ENCODE measurements at places on chromosomes 12 and 14. TPM values are rescaled to one million over a fixed set of nuclear protein-coding genes. Genes with fewer than 3 reads are reported as not detected.

The DPF3 gene
- total RNA-seq = 0.06 TPM

DNA sequence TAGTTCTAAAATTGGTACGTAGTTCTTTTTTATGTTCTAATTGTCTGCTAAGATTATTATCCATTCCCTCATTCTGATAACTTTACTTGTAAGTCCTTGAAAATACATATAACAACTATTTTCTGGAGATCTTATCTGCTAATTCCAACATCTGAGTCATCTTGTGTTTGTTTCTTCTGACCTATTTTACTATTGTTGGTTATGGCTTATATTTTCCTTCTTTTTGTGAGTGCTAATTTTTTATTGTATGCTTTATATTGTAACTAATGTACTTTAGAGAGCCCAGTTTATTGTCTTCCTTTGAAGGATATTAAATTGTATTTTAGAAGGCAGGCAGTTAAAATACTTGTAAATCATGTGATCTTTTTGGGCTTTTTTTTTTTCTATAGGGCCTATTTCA lies 149.3 kb upstream of the LRFN5 start:
- DNase-seq = no peak

The AMIGO2 gene
- total RNA-seq = 44.3 TPM

- no peak for DNase-seq
Observed at GRCh38 chr12:20438299-20438779, 70.0 kb downstream of the PDE3A start.

DNA sequence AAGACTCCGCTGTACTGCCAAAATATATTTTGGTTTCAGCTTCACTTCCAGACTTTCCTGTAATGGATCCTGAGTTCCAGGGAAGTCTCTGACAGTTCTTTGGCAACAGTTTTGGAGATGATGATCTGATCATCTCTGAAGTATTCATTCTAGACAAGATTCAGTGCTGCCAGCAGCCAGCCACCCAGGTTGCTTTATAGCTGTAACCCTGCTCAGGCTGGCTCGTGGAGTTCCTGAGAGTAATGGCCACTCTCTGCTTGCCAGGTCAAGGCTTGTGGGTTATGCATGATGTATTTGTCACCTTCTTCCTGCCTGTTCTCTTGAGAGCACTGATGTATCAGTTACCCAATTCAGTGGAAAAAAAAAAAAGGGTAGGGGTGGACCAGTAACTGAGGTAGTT lies 124.3 kb downstream of the PPHLN1 start:
- DNase-seq = no peak

DNA sequence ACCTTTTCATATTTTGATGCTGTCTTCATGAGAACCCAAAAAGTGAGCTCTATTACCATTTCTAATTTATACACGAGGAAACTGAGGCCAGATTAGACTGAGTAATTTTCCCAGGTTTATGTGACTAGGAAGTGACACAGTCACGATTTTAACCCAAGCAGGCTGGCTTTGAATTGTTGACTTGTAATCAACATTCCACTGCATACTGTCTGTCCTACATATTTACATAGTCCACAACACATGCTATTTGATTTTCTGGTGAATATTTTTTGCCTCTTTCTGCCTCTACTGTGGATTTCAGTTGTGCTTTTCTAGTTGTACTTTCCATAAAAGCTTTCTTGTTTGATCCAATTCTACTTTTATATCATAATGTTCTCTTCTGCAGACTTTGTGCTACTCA lies 8.2 kb downstream of the TAS2R7 start:
- no peak for DNase-seq

DNA sequence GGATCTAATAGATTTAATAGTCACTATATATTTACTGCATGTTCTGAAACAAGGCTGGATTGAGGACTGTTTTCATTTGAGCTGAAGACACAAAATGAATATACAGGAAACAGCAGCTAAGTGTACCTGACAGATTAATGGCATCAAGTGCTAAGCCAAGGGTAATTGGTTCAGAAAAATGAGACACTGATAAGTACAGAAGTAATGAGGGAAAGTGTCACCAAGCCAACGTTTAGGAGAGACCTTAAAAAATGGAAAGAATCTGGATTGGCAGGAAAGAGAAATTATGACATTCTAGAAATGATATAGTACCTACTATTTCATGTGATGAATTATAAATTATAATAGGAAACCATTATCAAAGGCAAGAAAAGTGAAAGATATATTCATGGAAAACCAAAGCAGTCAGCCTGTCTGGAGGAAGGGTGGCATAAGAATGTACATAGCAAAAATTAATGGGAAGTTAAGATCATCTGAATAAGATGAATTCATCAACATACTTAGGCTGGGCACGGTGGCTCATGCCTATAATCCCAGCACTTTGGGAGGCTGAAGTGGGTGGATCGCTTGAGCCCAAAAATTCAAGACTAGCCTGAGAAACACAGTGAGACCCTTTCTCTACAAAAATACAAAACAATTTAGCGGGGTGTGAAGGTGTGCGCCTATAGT lies 21.0 kb upstream of the DUSP16 start:
- no peak for DNase-seq

The PXN gene
- total RNA-seq = 31.3 TPM

All from H4 (cell line).